Hypothalamus (tissue), 51 donors: ENCODE measurements at places on chromosomes 11 and 22.

DNA sequence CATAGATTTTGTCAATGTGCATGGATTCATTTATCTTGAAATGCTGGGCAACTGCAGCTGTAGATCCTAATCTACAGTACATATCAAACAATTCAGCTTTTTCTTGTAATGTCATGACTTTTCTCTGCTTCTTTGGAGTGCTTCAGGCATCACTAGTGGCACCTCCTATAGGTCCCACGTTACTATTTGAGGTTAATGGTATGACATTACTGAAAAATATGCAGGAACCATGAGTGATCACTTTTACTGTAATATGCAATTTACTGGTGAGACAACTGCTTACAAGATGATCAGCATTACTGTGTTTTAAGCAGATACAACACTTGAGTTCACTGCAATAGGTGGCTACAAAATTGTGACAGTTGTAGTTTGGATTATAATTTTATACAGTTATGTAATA lies 3.0 kb downstream of the CENATAC start:
- no peak for DNase-seq

GRCh38 chr11:88420165-88420791 lies 82.7 kb upstream of the CTSC start:
- DNase-seq: no peak

DNA sequence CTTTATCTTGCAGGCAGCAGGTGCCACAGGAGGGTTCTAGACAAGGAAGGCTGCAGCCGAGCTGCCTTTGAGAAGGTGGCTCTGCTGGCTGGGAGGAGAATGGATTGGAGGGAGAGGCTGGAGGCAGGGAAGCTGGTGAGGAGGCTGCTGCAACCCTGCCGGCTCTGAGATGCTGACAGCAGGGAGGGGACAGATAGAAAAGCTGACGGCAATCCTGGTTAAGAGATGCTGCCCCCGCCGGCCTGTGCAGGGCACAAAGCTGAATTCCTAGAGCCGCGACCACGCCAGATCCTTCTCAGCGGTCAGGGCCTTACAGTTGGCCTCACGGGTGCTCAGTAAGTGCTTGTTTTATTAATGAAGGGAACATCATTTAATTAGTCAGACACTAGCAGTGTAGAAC lies 105.4 kb downstream of the CACNA1I start:
- DNase-seq: no peak

DNA sequence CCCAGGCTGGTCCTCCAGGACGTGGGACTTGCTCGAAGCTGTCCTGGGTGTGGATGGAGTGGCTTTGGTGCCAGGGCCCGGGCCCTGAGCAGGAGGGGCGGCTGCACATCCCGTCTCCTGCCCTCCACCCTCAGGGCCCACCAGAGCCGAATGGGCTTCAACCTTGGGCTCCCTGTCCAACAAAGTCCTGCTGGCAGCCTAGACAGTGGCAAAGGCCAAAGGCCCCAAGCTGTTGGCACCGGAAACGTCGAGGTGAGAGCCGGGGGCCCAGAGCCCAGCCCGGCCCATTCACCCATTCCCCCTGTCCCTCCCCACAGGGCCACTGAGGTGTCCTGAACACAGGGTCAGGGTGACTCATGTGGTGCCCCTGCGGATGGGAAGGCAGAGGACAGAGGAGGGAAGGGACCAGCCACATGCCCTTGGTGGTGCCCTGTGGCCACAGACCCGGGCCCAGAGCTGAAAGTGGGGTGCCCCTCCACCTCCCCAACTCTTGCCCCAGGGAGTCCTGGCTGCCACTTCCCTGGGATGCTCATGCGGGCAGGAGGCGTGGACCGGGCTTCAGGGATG lies 9.1 kb downstream of the TSPAN32 start:
- no peak for DNase-seq

DNA sequence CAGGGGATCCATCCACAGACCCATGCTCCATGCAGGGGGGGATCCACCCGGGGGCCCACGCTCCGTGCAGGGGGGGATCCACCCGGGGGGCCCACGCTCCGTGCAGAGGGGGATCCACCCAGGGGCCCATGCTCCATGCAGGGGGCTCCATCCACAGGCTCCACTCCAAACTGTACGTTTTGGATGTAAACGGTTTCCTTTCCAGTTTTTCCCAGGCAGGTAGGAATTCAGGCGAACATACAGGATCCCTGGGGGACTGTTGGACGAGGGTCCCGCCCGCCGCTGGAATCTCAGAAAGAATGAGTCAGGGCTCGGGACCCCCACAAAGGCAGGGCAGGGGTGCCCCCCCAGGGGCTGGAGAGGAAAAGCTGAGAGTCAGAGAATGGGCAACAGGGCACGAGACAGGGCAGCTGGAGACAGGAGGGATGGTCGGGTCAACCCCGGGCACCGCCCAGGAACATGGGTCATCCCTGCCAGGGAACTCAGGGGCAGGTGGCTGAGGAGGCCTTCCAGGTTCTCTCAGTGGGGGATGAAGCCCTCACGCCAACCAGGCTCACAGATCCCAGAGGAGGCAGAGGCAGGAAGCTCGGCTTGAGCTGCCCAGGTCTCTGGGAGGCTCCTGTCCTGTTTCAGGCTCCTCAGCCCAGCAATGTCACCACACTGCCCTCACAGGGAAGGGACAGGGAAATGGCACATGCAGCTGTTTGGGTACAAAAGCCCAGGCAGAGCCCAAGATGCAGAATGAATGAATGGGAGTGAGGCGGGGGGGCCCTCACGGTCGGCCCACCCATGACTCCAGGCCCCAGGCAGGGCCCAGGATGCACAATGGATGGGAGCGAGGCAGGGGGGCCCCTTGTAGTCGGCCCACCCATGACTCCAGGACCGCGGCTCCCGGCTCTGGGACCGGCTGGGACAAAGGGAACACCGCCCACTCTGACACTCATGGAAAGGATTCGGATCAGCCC lies 200.2 kb downstream of the BRD1 start:
- no peak for DNase-seq

DNA sequence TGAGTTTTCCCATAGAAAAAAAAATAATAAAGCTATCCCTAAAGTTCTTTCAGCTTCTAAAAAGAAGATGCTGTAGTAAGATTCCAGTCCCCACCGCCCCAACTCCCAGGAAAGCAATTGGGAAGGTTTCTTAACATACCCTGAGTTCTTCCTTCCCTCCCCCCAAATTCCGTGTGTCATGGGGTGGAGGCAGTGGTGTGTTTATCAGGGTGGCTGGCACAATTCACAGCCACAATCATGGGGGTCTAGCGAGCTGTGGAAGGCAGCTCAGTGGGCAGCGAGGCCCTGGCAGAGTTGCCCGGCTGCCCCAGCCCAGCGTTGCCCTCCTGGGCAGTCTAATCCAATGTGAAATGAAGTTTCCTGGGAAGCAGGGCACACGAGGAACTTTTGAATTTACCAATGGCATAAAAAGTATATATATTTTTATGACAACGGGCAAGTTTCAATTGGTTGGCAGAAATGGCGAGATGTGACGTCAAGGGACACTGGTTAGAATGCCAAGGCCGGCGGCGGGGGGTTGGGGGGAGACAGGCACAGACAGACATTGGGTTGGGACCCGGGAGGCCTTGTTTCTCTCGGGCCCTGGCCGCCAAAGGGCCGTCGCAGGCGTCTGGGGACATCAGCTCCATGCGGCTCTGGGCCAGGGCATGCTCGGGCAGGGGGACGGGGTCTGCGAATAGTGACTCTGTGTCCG lies 80.7 kb upstream of the PPARA start:
- DNase-seq: peak; percentile 83

DNA sequence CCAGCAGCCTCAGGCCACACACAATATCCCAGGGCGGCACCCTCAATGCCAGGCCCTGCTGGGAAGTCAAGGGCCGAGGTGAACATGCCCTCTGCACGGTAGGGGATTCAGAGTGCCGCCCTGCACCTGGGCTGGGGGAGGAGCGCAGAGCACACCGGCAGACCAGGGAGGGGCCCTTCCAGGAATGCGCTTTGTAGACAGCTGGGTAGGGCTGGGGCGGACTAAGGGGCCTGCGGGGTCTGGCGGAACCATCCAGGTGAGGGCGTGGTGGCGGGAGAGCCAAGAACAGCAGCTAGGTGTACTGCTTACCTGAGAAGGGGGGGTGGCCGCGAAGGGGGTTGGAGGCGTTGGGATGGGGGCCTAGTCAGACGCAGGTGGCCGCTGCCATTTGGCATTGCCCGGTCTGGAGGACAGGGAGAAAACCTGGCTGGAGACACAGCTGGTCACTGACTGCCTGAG lies 26.0 kb downstream of the DUSP8 start:
- DNase-seq: no peak

DNA sequence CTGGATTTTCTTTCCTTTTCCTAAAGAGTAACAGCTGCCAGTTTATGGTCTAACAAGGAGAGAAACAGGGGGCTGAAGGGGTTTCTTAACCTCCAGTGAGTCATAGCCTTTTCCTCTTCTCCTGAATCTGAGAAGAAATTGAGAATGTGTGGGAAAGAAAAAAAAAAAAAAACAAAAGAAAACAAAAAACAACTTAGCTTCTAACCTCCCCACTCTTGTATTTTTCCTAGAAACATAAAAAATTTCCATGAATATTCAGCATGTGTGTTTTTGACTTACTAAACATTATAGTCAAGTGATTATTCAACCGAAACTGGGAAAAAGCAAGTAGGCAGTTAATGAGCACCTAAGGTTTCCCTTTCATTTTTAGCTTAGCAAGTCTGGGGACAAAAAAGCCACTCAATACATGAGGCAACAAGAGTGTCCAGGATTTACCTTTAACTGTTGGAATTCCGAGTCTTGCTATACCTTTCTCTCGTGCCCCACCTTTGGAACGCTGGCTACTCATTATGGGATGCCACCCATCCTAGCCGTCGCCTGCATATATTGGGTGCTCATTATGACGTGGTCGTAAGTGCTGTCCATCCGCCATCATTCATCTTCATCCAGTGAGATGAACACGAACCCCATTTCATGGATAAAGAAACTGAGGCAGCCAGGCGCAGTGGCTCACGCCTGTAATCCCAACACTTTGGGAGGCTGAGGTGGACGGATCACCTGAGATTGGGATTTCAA lies 2.4 kb downstream of the ASPHD2 start:
- DNase-seq: no peak

- no peak for DNase-seq
Observed at GRCh38 chr11:6695377-6695776, 12.2 kb upstream of the MRPL17 start.

GRCh38 chr22:39917776-39918495 lies 17.1 kb downstream of the GRAP2 start:
- DNase-seq: no peak

DNA sequence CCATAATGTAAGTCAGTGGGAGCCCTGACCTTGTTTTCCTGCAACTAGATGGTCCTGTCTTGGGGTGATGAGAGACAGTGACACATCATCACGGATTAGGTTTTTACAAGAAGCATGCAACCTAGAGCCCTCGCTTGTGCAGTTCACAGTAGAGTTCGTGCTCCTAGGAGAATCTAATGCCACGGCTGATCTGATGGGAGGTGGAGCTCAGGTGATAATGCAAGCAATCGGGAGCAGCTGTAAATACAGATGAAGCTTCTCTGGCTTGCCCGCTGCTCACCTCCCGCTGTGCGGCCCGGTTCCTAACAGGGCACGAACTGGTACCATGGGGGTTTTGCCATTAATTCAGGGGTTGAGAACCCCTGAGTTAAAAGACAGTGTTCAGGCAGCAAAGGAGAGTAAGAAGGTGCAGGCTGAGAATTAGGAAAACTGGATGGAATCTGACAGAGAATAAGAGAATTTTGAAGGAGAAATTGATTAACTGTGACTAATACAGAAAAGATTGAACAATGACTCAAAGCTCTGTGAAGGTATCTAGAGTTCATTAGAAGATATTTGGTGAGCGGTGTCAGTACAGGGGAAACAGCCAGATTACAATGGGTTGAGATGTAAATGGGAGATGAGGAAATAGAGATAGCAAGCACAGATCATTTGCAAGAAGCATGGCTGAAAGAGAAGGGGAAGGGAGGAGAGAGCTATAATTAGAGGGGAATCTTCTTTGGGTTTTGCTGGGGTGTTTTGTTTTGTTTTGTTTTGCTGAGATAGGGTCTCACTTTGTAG lies 21.0 kb downstream of the WEE1 start:
- DNase-seq: no peak

DNA sequence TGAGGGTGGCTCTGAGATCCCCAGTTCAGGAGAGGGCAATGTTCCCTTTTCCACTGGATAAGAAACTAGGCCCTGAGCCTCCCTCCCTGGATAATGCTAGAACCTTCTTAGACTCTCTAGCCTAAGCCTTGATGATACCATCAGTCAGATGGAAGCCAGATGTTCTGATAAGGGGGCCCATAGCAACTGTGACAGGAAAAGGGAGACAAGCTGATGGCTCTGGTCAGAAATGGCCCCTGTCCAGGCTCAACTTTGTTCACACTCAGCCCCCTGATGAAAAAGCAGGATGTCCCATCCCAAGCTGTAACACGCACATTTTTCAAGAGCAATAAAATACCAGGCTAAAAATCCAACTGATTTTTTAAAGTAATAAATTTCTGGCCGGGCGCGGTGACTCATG lies 7.2 kb upstream of the OAF start:
- no peak for DNase-seq

GRCh38 chr11:16248248-16248647 lies 108.1 kb downstream of the SOX6 start:
- DNase-seq: no peak

GRCh38 chr11:46658259-46658658 lies 40.9 kb downstream of the ATG13 start:
- no peak for DNase-seq

DNA sequence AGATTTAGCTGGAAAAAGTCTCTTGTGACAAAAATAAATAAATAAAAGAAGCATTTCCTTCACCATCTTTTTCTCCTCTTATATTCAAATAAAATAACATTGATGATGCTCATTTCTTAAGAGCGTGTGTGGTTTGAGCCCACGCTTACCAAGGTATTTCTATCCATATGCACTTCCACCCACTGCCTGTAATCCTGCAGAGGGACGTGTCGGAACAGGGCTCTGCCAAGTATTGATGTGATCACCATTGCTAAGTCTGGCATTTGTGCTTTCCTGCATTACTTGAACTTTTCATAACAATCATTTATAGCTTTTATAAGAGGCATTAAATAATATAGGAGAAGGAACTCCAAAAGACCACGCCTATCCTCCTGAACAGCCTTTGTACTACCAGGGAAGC lies 107.6 kb downstream of the SHANK2 start:
- no peak for DNase-seq

DNA sequence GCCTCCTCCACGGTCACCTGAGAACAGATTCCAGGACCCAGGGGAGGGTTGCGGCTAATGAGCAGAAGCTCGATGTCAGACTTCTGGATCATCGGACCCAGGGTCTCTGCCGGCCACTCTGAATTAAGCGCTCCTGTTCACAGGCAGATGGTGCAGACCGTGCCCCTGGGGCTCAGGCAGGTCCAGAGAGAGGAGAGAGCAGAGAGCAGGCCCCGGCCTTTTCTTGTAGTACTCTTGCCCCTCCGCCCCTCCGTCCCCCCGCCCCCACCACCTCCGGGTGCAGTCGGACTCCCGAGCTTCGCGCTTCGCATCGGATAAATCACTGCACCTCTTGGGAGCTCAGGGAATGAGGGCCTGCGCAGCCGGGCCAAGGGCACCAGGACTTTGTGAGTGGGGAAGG lies 50.3 kb downstream of the RPS6KA4 start:
- DNase-seq: no peak

DNA sequence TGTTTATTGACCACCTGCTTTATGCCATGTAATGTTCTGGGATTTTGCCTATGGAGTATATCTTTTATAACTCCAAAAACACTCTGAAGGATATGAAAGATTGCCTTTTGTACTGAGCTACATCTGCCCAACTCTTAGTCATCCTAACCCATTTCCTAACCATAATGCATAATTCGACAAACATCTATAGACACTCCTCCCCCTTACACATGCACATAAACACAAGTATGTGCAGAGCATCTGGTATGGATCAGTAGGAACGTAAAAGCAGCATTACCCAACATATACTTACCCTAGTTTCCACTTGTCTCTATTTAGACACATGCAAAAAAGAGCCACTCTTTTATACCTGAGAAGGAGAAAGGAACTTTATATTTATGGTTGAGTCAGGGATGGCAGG lies 272.8 kb downstream of the FAM76B start:
- DNase-seq: no peak
